ENCODE measurements at places on chromosomes 7 and 10.

GRCh38 chr10:86334488-86335085, 32.0 kb downstream of the GRID1 start:
- no peak for DNase-seq

DNA sequence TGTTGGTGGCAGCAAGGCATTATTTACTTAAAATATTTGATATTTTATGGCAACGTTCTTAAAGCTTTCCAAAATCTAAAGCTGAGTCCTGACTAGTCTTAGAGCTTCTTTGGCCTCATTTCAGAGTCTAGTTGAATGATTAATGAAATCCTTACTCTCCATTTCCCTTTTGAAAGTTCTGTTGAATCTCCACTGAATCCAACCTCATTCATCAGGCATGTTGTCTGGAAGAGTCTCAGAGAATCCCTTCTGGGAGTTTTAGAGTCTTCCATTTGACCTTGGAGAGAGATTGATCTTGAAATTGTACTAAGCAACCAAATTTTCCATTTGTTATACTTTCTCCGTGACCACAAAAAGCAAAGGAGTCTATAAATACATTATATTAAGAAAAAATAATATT, 198.5 kb upstream of the TMEM196 start:
- DNase-seq, result no peak

- DNase-seq, result no peak
These were observed 451.7 kb upstream of the TEX47 start for GRCh38 chr7:89247207-89247606.

GRCh38 chr10:93224005-93224779, 150.5 kb downstream of the CYP26A1 start:
- DNase-seq, result no peak

GRCh38 chr7:102036958-102037357, 219.5 kb downstream of the CUX1 start:
- no peak for DNase-seq

- DNase-seq, result peak; percentile 9
These were observed 145.3 kb upstream of the PRSS1 start for GRCh38 chr7:142603870-142604448.

- no peak for DNase-seq
These were observed 58.6 kb upstream of the COL13A1 start for GRCh38 chr10:69742928-69743602.

GRCh38 chr7:25642849-25643248, 414.6 kb upstream of the NPVF start:
- DNase-seq, result no peak

GRCh38 chr7:138784692-138785091, 13.1 kb upstream of the TMEM213 start:
- no peak for DNase-seq

DNA sequence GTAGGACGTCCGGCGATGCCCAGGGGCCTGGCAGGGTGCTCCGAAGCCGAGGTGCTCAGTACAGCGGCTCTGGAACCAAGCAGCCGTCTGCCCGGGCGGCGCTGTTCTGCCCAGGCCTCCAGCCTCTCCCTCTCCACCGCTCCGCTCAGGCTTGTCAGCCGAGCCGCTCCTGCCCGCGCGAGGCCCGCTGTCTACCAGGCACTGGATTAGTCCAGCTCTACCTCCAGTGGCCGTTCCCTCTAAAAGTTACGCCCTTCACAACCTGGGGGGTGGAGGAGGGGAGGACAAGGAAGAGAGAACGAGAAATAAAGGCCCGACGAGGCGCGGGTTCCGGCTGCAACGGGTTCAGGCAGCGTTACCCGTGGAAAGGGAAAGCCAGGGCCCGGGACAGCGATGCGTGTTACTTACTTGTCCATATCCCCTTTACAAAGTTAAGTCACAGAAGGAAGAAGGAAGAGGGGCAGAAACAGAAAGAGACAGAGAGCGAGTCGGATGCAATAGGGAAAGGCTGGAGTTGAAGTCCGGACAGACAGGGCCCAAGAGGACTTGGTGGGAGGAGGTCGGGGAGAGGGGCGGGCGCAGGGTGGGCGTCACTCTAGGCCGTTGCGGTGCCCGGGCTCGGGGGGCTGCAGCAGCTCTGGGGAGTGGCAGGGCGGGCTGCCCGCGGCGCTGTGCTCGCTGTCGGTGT, 2.8 kb downstream of the SP8 start:
- DNase-seq, result no peak

- DNase-seq, result no peak
These were observed 634 bp downstream of the HECW1 start for GRCh38 chr7:43112941-43113621.

DNA sequence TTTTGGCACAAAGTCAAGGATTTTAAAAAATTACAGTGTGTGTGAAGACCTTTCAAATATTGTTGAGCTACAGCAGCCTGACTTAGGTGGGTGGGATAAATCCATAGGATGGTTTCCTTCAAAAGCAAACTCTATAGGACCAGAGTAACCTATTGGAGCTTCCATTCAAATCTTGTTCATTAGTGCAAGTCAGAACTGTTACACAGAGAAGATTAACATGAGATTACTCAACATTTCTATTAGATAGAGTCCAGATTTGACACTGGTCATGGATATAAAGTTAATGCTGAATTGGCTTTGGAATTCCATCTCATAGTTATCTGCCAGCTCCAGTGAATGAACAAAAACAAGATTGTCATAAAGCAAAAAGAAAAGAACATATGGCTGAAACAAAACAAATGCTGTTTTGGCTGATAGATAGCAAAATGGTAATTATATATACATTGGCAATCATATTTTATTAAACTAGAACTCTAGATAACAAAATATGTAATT, 129.6 kb upstream of the SEMA3A start:
- DNase-seq, result no peak

DNA sequence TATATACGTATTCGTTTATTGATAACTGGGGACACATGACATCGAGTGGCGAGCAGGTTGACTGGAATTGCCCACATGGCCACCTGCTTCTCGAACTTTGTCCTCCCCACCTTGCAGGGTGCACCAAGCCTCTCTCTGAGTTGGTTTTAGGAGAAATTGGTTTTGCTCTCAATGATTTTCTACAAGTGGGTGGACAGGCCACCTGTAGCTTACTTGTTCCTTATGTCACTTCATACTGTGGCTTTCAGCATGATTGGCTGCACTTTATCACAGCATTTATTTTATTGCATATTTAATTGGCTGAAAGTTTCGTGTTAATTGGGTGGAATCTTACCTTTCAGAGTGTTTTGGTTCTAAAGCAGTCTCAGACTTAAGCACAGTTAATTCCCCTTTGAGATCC, 215.6 kb upstream of the SHH start:
- no peak for DNase-seq

GRCh38 chr7:380139-380485, 90.1 kb downstream of the FOXL3 start:
- DNase-seq, result no peak

GRCh38 chr7:158705234-158705850, 738 bp upstream of the NCAPG2 start:
- no peak for DNase-seq

- no peak for DNase-seq
These were observed 6.0 kb downstream of the PLAU start for GRCh38 chr10:73916761-73917470.

GRCh38 chr10:30190577-30191552, 131.5 kb upstream of the JCAD start:
- DNase-seq, result no peak

- DNase-seq, result no peak
These were observed 42.8 kb downstream of the CPXM2 start for GRCh38 chr10:123848564-123849457.

- no peak for DNase-seq
These were observed 11.6 kb downstream of the MICALL2 start for GRCh38 chr7:1447551-1448244.

DNA sequence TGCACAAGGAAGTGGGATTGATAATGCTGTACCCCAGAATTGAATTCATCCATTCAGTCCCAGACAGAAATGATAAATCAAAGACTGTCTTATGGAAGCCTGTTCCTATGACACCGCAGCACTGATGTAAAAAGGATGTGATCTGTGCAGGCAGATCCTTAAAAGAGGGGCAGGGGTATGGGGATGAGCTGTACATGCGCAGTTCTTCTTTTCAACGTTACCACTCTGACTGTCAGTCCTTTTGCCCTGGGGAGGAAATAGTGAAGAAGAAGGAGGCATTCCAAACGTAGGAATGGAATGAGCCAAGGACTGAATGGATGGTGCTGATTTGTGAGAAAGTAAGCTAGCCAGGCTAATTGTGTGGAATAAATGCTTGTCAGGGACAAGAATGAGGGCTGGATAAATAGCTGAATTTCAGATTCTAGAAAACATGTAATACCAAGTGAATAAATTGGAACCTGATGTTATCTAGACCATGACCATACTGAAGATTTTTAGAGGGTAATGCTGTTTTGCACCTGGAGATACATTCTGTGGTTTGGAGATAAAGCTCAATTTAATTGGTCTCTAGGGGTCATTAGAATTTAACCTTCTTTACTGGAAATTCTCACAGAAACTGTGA, 509.3 kb downstream of the SORCS3 start:
- DNase-seq, result no peak

DNA sequence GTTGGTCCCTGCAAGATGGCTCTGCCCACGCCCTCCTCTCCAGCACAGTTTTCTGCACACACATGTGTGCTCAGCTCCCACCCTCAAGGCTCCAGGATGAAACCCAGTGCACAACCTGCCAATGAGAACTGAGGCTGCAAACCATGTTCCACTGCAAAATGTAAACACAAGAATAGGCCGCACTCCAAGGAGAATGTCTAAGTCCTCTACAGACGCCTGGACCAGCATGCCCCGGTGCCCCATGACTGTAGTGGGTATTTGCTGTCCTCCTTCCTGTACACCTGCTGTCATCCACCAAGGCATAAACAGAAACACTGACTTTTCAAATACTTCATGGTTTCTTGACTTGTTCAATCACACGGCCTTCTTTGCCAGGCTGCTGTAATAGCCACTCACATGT, 72.6 kb downstream of the COBL start:
- no peak for DNase-seq

DNA sequence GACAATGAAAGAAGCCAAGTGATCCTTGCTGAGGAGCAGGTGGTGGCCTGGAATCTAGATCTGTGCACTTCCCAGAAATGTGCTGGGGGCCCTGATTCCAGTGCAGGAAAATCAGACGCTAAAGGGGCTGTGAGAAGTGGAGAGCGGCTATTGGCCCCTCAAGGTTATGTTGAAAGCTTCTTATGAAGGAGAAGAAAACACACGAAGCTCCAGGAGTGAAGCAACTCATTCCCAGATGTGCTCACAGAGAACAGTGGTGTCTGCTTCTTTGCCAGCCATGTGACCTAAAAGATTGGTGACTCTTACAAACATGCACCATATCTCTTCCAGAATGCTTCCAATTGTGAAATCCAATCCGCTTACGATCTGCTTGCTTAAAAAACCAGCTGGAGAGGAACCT, 679.3 kb upstream of the IGFBP3 start:
- DNase-seq, result no peak

DNA sequence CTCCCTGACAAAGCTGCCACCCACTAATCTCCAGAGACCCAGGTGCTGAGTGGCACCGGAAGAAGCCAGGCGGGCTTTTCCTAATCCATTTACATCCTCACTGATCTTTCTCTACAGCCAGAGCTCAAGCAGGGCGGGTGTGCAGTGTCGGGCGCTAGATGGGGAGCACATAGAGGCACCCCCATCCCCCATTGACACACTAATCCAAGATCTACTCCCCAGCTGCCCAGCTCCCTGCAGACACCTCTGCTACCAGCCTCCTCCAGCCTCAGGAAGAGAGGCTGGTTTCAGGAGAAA, 22.2 kb downstream of the FRMPD2 start:
- DNase-seq, result no peak

GRCh38 chr7:129009437-129009836, 45.5 kb downstream of the TNPO3 start:
- no peak for DNase-seq

DNA sequence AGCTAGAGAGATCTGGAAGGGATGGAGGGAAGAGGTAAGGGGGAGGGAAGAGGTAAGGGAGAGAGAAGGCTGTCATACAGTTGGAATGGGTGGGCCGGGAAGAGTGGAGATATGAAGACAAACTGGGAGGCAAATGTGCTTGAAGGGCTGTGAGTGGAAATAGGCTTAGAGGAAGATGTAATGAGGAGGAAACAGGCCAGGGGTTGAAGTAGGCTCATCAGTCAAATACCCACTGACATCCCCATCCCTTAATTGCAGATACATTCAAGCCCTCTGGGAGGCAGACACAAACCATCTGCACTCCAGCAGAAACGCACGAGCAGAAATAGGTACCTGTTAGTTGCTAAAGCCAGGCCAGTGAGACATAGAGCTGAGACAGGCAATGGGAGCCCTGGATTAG, 2.1 kb downstream of the SYNPO2L start:
- no peak for DNase-seq

DNA sequence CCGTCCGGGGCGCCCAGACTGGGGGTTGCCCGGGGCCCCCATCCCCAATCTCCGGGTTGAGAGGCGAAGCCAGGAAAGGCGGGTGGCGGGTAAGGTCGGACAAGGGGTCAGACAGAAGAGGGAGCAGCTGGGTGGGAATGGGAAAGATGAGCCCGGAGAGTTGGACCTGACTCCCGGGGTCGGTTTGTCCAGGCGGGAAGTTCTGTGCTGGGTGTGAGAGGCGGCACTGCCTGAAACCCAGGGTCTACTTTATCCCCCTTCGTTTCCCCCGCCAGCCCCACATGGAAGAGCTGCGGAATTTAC, 675 bp downstream of the SLC4A2 start:
- no peak for DNase-seq

DNA sequence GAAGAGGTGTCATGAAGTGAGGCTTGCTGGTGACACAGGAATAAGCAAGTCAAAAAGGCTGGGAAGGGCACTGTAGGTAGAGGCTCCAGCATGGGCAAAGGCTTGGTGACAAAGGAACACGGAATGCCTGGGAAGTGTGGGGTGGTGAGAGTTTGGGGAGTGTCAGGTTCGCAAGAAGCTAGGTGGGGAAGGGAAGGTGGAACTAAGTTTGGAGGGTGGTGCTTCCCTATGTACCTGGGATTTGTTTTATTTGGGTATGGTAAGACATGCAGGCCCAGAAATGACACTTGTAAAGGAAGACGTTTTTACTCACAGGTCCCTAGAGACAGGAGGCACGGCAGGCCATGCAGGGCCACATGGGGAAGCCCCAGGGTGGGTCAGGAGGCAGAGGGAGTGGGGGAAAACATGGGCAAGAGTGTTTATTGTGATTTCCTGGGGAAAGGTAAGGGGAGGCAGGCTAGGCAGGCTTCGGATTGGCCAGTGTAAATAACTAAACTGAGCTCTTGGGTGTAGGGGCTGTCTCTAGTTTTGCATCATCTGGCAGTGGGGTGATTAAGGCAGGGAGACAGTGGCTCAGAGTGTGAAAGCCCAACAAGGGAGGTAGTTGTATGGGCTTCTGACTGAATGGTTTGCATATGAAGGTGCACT, 52.1 kb downstream of the SH2D4B start:
- DNase-seq, result no peak

DNA sequence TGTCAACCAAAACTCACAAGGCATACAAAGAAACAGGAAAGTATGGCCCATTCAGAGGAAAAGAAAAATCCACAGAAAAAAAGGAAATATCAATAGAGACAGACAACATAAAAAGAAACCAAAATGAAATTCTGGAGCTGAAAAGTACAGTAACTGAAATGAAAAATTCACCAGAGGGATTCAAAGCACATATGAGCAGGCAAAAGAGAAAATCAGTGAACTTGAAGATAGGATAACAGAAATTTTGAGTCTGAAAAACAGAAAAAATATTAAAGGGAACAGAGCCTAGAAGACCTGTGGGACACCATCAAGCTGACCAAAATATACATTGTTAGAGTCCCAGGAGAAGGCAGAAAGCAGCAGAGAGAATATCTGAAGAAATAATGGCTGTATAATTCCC, 60.6 kb downstream of the XPNPEP1 start:
- no peak for DNase-seq
